Right ventricle myocardium superior (tissue), 1 donor: ENCODE measurements at places on chromosomes 13 and 19.
A peak's percentile ranks its signal among the peaks of the same experiment; 100 is the strongest.

- no peak for DNase-seq
Measured at GRCh38 chr13:111947026-111947810, 119.7 kb upstream of the SOX1 start.

DNA sequence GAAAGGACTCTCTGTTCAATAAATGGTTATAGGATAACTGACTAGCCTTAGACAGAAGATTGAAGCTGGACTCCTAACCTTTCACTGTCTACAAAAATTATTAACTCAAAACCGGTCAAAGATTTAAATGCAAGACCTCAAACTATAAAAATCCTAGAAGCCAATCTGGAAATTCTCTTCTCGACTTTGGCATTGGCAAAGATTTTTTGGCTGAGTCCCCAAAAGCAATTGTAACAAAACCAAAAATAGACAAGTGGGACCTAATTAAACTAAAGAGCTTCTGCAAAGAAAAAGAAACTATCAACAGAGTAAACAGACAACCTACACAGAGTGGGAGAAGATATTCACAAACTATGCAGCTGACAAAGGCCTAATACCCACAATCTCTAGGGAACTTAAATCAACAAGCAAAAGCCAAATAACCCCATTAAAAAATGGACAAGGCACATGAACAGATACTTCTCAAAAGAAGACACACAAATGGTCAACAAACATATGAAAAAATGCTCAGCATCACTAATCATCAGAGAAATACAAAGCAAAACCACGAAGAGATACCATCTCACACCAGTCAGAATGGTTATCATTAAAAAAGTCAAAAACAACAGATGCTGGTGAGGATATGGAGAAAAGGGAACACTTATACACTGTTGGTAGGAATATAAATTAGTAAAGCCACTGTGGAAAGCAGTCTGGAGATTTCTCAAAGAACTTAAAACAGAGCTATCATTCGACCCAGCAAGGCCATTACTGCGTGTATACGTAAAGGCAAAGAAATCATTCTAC, 266.3 kb downstream of the DNAJC15 start:
- no peak for DNase-seq

- DNase-seq: no peak
Measured at GRCh38 chr19:16654140-16654539, 5.8 kb downstream of the SMIM7 start.

- peak; percentile 66 for DNase-seq
Measured at GRCh38 chr13:101452519-101453485, at the start of gene ITGBL1. Gene ITGBL1 (plus strand): TSS chr13:101452675. CDS start chr13:101452834, 159 bp downstream.

DNA sequence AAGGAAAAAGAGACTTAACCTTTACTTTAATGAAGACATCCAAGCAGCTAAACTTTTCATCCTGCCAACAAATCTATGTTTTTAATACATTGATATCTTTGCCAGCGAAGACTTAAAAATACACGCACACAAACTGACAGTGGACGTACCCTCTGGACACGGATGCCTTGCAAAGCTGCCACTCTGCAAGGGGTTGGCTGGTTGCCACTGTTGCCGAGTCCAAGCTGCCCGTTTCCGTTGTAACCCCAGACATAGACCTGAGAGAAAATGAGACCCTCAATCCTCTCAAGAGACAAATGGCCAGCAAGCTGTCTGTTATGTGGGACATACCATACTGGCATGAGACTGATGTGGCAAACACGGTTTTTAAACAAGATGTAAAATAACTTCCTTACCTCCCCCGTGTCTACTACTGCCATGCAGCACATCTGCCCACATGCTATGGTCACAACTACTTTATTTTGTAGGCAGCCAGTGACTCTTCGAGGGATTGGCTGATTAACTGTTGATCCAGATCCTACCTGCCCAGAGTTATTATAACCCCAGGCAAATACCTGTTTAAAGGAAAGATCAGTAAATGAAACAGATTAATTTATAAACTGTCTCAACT, 21.2 kb downstream of the RCBTB2 start:
- DNase-seq: no peak

GRCh38 chr13:63448692-63449091, 2033.0 kb upstream of the PCDH20 start:
- no peak for DNase-seq

DNA sequence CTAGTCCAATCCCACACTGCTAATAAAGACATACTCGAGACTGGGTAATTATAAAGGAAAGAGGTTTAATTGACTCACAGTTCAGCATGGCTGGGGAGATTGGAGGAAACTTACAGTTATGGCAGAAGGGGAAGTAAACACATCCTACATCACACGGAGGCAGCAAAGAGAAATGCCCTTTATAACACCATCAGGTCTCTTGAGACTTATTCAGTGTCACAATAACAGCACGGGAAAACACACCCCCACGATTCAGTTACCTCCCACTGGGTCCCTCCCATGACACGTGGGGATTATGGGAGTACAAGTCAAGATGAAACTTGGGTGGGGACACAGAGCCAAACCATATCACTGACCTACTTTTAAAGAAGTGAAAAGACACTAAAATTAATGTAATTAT, 1130.4 kb upstream of the SLC10A2 start:
- no peak for DNase-seq

DNA sequence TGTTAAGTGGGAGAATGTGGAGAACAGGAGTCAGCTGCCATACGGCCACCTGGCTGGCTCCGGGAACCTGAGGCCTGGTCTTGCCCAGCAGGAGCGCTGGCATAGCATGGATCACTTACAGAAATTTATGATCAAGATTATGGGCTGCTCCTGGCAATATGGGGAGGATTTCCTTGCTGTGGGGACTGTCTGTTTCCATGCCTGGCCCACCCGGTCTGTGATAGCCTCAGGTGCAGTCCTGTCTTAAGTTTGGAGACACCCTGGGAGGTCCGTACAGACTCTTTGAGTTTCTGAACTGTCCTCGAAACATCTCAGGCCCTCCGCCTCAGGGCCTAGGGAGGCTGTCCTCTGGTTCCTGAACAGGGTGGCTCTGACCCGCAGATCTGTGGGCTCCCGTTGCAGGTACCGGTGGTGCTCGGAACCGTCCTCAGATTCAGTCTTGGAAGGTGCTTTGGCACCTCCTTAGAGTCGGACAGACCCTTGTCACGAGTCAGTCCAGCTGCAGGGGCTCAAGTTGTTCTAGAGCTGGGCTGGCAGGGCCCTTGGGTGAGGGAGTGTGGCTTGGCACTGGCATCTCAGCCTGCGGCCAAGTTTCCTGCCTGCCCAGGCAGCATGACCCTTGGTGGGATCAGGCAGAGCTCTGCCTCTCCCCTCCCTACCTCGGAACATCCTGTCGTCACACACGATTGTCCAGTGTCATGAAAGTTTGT, 4.9 kb downstream of the TFDP1 start:
- DNase-seq: peak; percentile 63

- no peak for DNase-seq
Measured at GRCh38 chr13:49669735-49670309, 21.5 kb downstream of the EBPL start.

DNA sequence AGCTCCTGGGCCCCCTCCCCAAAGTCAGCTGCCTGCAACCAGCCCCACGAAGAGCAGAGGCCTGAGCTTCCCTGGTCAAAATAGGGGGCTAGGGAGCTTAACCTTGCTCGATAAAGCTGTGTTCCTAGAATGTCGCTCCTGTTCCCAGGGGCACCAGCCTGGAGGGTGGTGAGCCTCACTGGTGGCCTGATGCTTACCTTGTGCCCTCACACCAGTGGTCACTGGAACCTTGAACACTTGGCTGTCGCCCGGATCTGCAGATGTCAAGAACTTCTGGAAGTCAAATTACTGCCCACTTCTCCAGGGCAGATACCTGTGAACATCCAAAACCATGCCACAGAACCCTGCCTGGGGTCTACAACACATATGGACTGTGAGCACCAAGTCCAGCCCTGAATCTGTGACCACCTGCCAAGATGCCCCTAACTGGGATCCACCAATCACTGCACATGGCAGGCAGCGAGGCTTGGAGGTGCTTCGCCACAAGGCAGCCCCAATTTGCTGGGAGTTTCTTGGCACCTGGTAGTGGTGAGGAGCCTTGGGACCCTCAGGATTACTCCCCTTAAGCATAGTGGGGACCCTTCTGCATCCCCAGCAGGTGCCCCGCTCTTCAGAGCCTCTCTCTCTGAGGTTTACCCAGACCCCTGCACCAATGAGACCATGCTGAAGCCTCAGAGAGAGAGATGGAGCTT, 4.7 kb upstream of the CEACAM5 start:
- no peak for DNase-seq

- peak; percentile 73 for DNase-seq
Measured at GRCh38 chr13:28531077-28531844, 36.3 kb upstream of the FLT1 start.

GRCh38 chr13:69109891-69110525, 997.6 kb upstream of the ATXN8OS start:
- no peak for DNase-seq

DNA sequence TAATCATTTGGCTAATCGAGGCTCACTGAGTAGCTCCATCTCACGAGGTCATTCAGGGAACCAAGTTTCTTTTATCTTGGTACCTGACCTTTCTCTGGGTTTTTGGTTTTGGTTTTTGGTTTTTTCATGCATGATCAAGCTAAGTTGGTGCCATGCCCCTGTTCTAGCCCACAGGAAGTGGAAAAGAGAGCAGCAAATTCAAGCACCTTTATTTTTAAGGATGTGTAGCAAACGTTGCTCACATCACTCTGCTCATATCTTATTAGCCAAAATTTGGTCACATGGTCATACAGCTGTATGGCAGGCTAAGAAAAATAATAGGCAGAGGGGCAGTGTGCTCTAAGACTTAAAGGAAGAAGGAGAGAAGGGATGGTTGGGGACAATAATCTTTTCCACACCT, 593.5 kb downstream of the DIAPH3 start:
- DNase-seq: no peak

DNA sequence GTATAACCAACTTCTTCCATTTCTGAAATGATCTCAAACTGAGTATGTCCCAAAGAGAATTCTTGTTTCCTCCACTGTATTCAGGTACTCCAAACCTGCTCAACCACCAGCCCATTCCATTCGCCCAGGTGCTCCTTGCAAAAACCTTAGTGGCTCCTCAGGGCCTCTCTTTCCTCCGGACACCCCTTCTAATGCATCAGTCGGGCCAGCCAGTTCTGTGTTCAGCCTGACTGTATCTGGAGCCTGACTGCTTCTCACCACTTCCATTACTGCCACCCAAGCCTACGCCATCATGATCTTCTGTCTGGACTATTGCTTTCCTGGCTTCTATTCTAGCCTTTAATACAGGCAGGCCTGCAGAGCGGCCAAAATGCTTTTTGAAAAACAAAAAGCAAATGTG, 1.5 kb downstream of the PHF11 start:
- no peak for DNase-seq

DNA sequence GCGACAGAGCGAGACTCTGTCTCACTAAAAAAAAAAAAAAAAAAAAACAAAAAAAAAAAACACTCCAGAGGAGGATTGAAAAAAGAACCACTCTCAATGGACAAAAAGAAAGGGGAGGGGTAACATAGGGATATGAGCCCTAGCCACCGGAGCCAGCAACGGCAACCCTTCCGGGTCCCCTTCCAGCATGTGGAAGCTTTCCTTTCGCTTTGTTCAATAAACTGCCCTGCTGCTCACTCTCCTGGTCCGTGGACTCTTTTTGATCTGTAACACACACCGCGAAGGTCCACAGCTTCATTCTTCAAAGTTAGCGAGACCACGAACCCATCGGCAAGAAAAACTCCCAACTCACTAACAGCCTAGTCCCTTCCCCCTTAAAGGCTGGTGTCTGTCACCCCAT, 1.0 kb upstream of the REX1BD start:
- no peak for DNase-seq

DNA sequence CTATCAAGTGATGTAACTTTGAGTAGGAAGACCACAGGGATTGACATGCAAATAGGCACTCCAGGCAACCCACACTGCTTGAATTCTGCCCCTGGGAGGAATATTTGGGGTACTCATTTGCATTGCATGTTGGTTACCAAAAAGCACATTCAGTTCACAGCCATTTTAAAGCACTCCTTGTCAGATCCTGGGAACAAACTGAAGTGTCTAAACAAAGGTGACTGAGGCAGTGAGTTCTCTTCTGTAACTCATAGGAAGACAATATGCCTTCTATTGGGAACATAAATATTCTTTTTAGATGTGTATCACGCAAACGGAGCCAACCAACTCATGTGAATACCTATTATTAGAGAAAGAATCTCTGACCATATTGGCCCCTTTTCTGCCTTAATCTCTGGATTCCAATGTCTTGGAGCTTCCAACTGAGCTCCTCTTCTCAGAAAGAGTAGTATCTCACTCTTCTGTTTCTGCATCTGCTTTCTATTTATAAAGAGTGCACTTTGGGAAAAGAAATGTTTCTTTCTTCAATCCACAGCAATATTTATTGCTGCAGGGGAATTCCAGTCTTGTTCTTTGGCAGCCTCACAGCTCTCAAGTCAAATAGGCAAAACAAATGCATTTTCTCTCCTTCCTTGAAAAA, 125.7 kb upstream of the NBEA start:
- no peak for DNase-seq
